ENCODE measurements at places on chromosomes 6 and 20.
A peak's percentile ranks its signal among the peaks of the same experiment; 100 is the strongest.

DNA sequence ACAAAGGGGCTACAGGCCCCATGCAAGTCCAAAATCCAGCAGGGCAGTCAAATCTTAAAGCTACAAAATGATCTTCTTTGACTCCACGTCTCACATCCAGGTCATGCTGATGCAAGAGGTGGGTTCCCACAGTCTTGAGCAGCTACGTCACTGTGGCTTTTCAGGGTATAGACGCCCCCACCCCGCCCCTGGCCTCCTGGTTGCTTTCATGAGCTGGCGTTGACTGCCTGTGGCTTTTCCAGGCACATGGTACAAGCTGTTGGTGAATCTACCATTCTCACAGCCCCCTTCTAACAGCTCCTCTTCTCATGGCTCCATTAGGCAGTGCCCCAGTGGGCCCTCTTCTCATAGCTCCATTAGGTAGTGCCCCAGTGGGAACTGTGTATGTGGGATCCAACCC is 47.0 kb downstream of the NT5E start:
- DNase-seq, result no peak

- no peak for DNase-seq
Observed at GRCh38 chr6:54595844-54596243, 250.7 kb upstream of the FAM83B start.

DNA sequence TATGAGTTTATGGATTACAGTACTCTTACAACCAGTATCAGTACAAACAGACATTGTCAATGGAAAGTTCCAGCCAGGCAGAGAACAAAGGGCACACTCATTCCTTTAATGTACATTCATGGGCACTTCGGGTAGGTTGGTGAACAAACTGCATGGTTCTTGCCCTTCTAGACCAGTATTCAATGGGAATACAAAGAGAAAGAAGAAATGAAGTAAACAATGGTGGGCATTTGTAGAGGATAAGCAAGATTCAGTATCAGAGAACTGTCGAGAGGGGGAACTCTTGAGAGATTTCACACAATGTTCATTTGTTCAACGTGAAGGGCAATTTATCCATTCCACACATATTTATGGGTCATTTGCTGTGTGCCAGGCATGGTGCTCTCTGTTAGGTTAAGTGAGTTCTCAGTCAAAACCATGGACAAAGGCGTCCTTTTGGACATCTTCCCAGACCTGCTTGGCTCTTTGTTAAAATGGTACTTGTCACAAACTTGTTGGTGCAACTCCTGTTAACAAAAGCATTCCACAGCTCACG is 714.8 kb downstream of the DHX35 start:
- DNase-seq, result no peak

- DNase-seq, result no peak
Observed at GRCh38 chr6:15137086-15137485, 108.8 kb upstream of the JARID2 start.

DNA sequence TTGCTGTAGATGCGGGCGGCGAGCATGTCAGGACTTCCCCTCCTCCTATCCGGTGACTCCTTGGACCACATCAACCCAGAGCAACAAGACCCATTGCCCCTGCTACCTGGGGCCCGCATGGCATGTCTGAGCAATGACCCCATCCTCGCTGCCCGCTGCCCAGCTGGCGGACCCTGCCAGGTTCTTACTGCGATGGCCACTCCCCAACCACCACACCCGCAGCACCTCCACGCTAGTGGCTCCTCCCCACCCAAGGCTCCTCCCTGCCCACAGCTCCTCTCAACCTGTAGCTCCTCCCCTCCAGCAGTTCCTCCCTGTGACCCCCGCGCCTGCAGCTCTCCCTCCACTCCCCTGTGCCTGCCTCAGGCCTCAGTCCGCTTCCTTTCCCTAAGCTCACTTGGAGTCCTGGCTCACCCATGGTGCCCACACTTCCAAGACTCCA is 17.6 kb upstream of the SERPINB9 start:
- DNase-seq, result no peak

GRCh38 chr6:141415896-141416295 is 716.8 kb upstream of the GJE1 start:
- no peak for DNase-seq

GRCh38 chr6:72651967-72652956 is 30.4 kb downstream of the KCNQ5 start:
- DNase-seq, result no peak

DNA sequence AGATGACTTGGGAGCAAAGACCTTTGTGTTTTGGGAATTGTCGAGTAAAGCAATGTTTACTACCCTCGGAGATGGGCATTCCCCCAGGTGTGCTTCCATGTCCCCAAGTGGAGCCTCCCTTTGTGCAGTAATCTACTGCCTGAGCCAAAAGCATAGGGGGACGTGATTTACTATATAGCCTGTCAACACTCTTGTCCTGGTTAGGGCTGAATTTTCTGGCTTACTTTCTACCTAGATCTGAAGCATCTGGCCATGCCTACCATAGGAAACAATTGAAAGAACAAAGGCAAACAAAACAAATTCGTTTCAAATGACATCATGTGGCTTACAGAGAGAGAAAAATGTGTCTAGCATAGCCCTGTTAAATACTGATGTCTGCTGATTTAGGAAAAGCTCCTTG is 350.6 kb downstream of the SAMD5 start:
- DNase-seq, result no peak

DNA sequence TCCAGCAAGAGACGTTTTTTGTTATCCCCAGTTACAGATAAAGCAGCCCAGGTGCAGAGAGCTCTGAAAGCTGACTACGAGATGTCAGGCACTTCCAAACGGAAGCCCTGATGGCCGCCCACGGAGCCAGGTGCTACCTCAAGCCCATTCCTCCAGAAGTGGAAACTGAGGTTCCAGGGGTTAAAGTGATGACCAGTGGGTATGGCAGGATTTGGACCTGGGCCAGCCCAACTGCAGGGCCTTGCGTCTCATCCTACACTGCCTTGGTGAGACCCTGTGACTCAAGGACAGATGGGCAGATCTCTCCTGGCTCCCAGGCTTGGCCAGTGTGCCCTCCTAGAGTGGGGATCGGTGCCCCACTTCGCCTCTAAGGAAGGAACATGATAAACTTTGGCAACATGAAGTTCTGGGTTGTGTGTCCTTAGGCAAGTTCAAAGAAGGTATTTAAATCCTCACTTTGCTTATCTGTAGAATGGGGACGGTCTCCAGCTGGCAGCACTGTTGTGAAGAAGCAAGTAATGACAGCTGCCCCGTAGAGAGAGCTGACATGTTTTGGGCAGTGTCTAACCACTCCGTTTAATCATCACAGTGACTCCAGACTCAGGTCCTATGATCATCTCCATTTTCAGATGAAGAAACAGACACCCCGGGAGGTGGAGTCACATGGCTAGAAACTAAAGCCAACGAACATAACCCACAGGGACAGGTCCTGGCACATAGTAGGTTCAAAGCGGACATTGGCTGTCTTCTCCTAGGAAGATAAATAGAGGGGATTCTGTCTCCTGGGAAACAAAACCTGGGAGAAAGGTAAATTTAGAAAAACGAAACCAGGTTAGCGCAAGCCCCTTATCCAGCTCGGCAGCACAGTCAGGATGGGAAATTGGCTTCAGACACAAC is 34.4 kb upstream of the CDH22 start:
- no peak for DNase-seq

- DNase-seq, result no peak
Observed at GRCh38 chr6:16754876-16755275, 6.4 kb downstream of the ATXN1 start.

DNA sequence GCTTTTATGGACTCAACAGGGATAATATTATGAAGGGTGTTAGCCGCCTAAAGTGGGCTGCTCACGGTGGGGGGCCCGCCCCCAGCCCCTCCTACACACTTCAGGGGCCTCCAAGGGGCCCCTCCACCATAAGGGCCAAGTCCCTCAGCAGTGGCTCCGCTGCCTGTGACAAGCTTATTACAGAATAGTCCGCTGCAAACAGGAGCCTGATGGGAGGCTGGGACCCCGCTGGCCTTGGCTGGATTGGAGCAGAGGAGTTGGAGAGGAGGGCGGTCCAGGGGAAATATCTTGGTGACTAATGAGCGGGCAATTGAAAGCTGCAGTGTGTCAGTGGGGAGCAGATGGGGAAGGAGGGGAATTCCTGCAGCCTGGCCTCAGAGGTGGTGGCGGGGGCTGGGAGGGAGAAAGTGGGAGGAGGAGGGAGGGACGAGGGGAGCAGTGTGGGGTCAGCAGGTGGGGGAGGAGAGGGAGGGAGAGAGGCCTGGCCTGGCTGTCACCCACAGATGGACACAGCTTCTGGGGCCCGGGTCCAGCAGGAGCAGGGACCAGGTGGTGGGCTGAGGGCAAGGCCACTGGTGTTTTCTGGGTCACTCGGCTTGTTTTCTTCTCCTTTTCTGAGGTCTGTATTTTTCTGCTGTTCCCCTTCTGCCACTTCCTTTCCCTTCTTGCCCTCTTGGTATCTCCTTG is 57.6 kb upstream of the FOXP4 start:
- DNase-seq, result peak; percentile 73

DNA sequence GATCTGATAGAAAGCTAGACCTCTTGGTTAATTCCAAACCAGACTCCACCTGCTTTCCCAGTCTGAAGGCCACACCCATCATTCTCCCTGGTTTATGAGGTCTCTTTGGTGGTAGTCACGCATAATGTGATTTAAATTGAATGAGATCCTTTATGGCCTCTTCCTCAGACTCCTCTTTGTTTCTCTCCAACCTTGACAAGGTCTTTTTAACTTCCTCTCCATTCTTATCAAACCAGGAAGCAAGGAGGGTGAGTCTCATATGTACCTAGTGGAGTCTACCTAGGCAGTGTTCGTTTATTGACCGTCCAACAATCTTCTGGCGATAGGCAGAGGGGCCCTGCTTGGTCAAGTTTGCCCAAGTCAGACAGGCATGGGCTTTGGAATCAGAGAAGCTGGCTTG is 184.2 kb upstream of the LAMP5 start:
- no peak for DNase-seq

- no peak for DNase-seq
Observed at GRCh38 chr20:53101992-53102760, 130.0 kb downstream of the TSHZ2 start.

GRCh38 chr6:153727885-153728284 is 311.2 kb upstream of the OPRM1 start:
- no peak for DNase-seq

DNA sequence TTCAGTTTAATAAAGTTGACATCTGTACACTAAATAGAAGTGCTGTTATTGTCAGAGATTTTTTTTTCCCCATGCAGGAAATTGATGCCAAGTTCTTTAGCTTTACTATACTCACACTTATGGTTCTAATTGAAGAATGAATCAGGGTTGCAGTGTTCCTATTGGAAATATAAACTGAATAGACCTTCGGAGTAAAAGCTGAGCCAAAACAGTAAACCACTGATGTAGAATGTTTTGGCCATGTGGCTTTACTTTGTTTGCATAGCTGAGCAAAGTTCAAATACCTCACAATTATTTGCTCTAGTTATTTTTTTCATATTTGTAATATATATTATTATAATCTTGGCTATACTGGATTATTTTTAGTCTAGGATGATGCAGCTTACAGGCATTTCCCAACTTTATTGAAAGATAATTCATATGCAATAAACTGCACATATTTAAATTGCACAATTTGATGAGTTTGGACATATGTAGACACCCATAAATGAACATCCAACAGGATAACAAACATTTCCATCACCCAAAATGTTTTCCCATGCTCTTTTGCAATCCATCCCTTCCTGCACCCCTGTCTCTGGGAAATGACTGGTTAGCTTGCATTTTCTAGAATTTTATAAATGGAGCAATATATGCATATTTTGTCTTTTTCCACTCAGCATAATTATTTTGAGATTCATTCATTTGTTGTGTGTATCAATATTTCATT is 105.8 kb upstream of the NOX3 start:
- DNase-seq, result no peak

- DNase-seq, result no peak
Observed at GRCh38 chr20:14384416-14385175, 47.2 kb upstream of the FLRT3 start.

GRCh38 chr20:41029150-41029901 is 704 bp downstream of the TOP1 start:
- peak; percentile 43 for DNase-seq
